ENCODE measurements at places on chromosomes 2 and 18.

DNA sequence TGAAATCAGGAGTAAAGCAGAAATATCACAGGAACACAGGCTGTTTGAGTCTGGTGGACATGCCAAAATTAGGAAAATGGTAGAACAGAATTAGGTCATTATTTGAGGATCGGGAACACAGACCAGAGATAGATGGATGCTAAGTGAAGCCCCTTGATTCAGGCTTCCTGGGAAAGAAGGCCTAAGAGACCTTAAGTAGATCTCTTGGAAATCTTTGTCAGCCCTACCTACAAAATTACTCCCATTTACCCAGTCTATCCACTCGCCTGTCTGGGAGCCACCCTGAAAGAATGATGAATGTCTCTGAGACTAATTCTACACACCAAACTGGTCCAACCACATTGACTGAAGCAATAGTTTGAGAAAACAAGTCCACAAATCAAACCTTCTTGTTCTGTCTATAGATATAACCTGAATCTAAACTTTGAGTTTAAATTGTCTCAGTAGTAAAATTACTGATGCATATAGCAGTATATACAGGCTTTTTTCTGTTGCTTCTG, 36.6 kb upstream of the TANK start:
- DNase-seq: no peak

GRCh38 chr2:135740206-135740605, 1.4 kb upstream of the UBXN4 start:
- DNase-seq: no peak

DNA sequence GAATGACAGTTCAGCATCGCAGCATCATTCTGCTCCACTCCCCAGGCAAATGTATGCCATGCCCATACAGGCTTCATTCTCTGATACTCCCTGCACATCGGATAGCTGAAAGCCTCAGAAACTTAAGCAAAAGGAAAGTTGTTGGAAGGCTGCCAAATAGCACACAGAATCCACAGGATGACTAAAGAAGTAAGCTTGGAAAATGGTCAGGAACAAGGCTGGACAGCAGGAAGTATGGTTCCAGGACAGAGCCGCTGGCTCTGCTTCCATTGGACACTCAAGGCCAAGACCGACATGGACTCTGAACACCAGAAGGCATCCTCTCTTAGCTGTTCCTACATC, 256.5 kb downstream of the CDH20 start:
- DNase-seq: no peak

GRCh38 chr2:88950010-88950409, 258.5 kb downstream of the RPIA start:
- no peak for DNase-seq

GRCh38 chr2:28313220-28313784, 79.4 kb upstream of the FOSL2 start:
- DNase-seq: no peak

DNA sequence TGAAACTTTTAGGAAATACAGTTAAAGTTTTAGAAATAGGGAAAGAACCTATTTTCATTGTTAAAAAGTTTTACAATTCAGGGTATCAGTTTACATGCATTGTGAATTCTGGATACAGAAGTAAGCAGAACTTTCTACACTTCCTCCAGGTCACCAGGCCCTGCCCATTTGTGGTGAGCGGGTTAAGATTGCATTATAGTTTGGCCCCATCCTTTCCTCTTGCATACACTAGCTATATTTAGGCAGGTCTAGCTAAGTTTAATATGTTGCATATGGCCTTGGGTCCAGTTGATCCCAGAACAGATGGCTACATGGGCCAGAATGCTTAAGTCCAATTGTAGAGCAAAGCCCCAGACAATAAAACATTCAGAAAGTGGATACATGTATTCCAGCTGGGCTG, 4.8 kb downstream of the VWA3B start:
- peak; percentile 96 for DNase-seq

DNA sequence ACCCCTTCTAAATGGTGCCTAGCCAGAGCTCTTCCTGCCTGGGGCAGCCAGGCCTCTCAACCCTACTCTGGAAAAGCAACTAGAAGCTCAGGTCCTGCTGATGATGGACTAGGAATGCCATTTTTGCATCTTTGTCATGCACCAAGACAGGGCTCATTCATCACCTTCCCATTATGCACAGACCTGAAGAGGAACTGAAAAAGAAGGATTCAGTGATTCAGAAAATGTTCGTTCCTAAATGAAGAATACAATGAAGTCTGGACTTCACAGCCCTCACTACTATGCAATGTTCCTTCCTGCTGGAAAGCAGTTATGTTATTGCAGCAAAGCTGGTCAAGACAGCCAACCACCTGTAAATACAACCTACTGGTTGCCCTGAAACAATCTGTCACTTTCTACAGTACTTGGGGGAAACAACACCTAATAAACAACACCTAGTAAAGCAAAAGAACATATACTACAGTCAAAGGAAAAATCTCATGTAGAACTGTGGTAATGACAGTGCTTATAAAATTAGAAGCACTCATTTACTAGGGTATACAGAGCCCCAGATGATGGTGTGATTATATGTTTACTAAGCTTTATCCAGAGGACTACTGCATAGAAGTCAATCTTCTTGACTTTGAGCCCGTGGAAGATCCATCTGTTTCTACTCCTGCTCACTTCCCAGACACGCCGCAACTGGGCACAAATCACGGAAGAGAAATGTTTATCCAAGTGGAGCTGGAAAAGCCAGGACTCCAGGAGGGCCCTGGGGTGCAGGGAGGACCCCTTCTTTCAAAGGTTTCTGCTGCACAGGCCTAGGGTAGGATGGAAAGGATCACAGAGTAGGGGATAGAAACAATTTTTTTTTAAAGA, 103.1 kb upstream of the THOC1 start:
- peak; percentile 34 for DNase-seq

DNA sequence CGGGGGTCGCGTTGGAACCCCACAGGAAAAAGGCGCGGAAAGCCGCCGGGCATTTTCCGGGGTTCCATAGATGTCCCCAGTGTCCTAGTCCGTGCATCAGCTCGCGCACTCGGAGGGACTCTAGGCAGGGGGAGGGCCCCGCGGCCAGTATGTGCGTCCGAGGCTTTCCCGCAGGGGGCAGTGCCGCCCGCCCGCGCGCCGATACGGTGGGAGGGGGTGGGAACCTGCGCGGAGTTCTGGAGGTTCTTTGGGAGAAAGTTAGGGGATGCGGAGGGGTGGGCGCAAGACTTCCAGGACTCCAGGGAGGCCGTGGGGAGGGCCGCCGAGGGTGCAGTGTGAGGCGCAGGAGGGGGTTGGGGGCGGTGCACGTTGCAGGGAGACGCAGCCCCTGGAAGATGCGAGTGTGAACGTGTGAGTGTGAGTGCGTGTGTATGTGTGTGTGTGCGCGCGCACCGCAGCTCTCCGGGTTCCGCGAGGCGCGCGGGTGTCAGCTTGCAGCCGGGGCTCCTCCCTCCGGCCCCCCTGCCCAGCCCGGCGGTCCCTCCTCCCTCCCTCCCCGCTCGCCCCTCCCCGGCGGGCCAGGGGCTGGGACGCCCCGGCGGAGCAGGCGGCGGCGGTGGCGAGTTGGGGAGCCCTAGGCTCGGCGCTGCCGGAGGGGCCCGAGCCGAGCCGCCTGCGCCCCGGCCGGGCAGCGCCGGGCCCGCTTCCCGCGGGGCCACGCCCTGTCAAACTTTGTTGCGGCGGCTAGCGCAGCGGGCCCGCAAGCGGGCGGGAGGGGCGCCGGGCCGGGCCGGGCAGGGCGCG, at the start of gene TCF7L1:
Gene TCF7L1, plus strand, starts transcription at position 559 of the 804 bp plus-strand sequence. CDS start 293 bp downstream, outside the sequence.
- no peak for DNase-seq
